EL (cell line): ENCODE measurements at places on chromosomes 1 and 21.

DNA sequence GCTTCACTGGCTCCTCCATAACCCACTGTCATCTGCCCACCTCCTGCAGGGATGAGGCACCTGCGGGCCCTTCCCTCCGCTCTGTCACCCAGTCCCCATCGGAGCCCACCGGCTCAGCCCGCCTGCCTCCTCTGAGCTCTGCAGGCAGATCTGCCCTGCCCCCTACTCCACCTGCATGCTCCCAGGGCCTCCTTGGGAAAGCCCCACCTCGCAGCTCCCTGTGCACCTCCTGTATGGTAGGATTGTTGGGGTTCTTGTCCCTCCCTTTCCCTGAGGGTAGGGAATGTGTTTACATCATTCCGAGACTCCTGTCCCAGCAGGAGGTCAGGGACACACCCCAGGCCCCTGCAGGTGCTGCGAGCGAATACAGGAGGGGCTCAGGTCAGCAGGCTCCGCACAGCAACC is 50.5 kb downstream of the SIK1 start:
- no peak for DNase-seq

DNA sequence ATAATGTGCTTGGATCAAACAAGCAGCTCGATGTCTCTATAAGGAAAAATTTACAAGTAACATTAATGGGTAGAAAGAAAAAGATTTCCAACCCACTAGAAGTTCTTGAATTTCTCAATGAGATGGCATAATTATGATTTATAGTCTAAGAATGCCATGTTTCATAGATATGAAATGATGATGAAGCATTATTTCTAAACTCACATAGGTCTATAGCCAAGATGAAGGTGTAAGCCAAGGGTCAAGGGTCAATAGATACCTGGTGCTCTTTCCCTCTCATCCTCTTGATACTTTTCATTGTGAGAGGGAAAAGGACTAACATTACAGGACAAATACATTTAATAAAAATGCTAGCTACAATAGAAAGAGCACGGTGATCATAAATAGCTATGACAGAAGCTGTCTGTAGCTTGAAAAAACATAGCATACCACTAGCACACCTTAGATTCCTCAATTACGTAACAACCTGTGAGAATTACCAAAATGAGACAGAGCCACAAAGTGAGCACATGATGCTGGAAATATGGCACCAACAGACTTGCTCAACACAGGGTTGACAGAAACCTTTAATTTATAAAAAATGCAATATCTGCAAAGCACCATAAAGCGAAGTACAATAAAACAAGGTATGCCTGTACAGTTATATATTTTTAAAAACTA is 26.3 kb upstream of the F13B start:
- DNase-seq = no peak

GRCh38 chr1:91499904-91500755 is 521 bp upstream of the CDC7 start:
- no peak for DNase-seq

GRCh38 chr1:107575226-107575625 is 389.8 kb downstream of the VAV3 start:
- DNase-seq = no peak

- DNase-seq = no peak
These were observed 10.5 kb downstream of the MCM3AP start for GRCh38 chr21:46274797-46275390.

GRCh38 chr1:216028631-216029030 is 394.6 kb downstream of the USH2A start:
- no peak for DNase-seq

- no peak for DNase-seq
These were observed 936 bp downstream of the ZFP69B start for GRCh38 chr1:40451238-40451585.

- peak; percentile 98 for DNase-seq
These were observed 6.9 kb upstream of the SLC35D1 start for GRCh38 chr1:67060811-67061218.
